Mesenchymal stem cell (in vitro differentiated cells and primary cell): ENCODE measurements at places on chromosomes 1 and 21.
A peak's percentile ranks its signal among the peaks of the same experiment; 100 is the strongest.

DNA sequence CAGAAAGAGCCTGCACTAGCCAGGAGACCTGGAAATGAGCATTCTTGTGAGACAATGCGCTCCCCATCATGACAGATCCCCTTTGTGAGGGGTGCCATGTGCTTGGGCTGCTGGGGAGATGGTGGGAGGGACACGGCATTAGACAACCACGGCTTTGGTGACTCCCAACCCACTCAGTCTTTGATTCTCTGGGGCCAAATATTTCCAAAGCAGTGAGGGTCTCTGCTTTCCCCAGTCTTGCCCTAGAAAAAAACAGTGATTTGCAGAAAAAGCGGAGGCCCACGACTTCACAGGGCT is 10.2 kb downstream of the SLC45A3 start:
- no peak for DNase-seq

DNA sequence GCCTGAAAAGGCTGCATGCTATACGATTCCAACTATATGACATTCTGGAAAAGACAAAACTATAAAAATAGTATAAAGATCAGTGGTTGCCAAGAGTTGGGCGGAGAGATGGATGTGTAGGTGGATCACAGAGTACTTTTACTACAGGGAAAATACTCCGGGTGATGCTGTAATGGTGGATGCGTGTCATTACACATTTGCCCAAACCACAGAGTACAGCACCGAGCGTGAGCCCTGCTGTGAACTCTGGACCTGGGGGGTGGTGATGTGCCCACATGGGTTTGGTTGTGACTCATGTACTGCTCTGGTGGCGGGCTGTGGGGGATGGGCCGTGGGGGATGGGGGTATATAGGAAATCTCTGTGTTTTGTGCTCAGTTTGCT is 162.7 kb upstream of the COL6A1 start:
- peak; percentile 93 for DNase-seq

DNA sequence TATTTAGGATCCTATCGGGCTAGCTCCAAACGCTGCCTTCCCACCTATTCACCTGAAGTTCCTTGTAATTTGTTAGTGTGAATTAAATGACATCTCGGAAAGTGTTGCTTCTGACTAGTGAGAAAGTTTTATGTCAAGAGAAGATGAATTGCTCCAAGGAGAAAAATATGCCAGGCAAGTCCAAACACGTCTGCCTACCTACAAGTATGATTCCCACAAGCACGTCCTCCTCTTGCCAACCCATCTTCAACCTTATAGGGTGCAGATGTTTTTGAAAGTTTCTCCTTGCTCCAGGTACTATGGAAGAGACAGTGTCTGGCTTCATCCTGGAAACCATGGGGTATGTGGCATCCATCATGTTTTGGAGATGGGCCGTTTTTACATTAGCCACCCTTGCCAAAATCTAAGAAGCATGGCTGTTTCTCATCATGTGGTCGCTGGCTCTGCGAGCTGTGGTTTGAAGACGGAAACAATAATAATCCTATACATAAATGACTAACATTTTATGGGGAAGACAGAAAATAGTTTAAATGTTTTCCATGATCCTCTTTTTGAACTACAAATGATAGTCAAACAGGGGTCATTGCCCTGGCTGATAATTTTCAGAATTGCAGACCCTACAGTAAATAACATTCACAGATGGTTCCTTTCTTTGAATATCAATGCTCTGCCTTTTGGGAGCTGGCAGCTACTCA is 505.8 kb downstream of the SMYD3 start:
- DNase-seq = peak; percentile 59

- DNase-seq = peak; percentile 10
These were observed 14.5 kb downstream of the NPHP4 start for GRCh38 chr1:5977494-5978444.

- DNase-seq = peak; percentile 68
These were observed 22.2 kb downstream of the SLC2A1 start for GRCh38 chr1:42936309-42937078.

DNA sequence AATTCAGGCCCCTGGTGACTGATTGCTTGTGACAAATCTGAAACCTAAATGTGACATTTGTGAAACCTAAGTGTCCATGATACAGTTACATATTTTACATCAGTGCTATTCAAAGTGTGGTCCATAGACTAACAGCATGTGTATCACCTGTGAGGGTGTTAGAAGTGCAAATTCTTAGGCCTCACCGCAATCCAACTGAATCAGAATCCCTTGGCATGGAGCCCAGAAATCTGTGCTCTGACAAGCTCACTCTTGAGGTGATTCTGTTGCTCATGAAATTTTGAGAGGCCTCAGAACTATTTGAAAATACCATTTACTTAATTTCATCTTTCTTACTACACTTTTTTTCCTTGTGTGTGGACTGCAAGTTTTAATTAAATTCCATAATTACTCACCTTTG is 587.9 kb downstream of the ADGRL2 start:
- DNase-seq = no peak

GRCh38 chr1:160124705-160125478 is 9.3 kb downstream of the ATP1A2 start:
- DNase-seq = peak; percentile 85

DNA sequence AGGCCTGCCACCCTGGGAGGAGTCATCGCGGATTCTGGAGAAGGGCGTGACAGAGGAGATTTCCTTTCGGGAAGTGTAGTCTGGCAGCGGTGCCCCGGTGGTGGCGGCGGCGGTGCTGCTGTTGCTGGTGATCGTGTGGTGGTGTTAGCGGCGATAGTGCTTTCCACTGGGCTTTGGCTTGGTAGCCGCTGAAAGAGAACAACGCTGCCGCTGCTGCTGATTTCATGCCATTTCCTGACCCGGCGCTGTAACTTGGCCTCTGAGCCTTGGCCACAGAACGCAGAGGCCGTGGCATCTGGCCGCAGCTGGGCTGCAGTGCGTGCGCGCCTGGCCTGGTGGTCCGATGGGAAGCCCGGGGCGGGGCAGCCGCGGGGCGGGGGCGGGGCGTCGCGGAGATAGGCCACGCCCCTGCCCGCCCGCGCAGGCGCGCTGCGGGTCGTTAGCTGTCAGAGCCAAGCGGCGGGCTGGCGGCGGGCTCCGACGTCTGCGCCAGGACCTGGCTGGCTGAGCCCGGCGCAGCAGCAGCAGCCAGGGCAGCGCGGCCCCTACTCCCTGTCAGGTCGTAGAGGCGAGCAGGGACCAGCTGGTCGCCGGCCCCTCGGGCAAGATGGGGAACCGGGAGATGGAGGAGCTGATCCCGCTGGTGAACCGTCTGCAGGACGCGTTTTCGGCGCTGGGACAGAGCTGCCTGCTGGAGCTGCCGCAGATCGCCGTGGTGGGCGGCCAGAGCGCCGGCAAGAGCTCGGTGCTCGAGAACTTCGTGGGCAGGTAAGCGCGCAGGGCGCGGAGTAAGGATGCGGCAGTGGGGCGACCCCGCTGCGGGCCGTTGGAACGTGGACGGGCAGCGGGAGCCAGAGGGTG is at the start of gene DNM3:
Gene DNM3 (plus strand): TSS at position 449 of the 861 bp plus-strand sequence. CDS start 159 bp downstream, at position 608.
- peak; percentile 90 for DNase-seq

- DNase-seq = peak; percentile 39
These were observed 40.6 kb upstream of the DUSP10 start for GRCh38 chr1:221782477-221782876.

DNA sequence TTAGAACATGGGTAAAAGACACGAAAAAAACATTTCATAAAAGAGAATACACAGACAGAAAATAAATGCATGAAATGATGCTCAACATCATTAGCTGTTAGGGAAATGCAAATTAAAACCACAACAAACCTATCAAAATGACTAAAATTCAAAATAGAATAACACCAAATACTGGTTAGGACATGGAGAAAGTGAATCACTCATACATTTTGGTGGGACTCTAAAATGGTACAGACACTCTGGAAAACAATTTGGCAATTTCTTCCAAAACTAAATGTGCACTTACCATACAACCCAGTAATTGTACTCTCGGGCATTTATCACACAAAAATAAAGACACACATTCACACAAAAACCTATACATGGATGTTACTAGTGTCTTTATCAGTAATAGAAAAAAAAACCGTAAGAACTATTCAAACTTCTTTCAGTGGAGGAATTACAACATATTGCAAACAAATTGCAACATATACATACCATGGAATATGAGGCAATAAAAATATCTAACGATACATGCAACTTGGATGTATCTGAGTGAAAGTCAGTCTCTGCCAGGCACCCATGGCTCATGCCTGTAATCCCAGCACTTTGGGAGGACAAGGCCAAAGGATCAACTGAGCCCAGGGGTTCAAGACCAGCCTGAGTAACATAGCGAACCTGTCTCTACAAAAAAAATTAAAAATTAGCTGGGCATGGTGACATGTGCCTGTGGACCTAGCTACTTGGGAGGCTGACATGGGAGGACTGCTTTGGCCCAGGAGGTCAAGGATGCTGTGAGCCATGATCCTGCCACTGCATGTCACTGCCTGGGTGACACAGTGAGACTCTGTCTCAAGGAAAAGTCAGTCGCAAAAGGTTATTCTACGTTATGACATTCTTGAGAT is 19.6 kb downstream of the HSF2BP start:
- DNase-seq = peak; percentile 88

DNA sequence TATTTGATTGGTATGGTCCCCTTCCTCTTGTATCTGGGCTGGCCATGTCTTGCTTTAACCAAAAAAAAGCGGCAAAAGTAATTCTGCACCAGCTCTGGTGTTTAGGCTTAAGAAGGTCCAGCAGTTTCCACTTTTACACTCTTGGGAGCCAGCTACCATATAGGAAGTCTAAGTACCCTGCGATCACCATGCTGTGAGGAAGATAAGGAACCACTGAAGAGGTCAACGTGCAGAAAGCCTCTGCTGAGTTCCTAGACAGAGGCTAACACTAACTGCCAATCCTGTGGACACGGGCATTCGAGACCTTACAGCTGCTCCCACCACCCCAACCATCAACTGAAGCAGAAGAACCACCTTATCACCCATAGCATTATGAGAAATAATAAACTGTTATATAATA is 331.4 kb downstream of the VAV3 start:
- DNase-seq = no peak

GRCh38 chr21:38817371-38818324 is 11.9 kb downstream of the ETS2 start:
- peak; percentile 89 for DNase-seq

DNA sequence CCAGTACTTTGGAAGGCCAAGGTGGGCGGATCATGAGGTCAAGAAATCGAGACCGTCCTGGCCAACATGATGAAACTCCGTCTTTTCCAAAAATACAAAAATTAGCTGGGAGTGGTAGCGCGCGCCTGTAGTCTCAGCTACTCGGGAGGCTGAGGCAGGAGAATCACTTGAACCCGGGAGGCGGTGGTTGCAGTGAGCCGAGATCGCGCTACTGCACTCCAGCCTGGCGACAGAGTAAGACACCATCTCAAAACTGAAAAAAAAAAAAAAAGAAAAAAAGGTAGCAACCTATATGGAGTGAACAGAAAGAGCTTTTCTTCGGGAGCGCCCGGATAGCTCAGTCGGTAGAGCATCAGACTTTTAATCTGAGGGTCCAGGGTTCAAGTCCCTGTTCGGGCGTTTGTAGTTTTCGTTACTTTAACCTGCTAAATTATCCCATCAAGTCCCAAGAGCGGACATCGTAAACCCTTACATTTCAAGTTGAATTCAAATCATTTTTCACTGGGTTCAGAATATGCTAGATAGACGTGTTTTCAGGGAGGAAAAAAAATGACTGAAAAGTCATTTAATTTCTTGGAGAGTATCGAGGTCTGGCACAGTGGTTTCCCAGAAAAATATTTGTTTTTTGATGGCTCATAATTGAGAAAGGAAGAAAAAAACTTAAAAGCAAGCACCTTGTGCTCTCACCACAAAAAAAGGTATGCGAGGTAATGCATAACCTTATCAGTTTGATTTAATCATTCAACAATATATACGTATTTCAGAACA is 9.8 kb upstream of the MDM4 start:
- DNase-seq = peak; percentile 96

DNA sequence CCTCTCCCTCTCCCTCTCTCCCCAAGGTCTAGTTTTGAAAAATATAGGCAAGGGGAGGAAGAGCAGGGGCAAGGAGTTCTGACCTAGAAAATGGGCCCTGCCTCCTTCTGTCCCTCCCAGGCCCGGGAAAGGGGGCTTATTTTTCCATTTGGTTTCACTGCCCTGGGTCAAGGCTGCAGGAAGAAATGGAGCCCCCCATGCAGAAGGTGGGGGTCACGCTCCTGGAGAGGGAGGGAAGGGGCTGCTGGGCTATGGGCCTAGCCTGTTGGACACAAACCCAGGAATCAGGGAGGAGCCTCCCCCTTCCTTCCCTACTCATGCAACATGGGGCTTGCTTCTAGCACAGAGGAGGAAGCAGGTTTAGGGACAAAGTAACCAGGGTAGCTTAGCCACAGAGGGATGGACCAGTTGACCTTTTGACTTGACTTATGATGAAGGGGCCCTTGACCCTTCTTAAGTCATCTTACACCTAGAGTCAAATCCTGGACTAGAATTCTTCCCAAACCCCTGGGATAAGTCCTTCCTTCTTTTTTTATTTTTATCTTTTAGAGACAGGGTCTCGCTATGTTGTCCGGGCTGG is 70.4 kb upstream of the SSBP3 start:
- DNase-seq = no peak

DNA sequence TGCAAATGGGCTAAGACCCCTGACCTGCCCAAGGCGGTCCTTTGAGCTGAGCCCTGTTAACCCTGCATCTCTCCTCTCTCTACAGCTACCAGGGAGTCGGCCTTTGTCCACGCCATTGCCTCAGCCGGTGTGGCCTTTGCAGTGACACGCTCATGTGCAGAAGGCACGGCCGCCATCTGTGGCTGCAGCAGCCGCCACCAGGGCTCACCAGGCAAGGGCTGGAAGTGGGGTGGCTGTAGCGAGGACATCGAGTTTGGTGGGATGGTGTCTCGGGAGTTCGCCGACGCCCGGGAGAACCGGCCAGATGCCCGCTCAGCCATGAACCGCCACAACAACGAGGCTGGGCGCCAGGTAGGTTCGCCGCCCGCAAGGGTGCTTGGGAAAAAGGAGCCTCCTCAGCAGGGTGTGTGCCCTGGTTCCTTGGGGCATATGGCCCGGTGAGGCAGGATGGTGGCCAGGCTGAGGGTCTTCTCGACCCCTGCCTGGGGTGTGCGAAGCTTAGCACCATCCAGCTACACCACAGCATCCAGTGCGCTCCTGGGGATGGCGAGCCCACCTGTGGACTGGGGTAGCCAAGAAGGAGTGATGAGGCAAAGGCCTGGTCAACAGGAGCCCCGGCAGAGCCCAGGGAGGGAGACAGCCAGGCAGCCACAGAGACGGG is 31.8 kb upstream of the ARF1 start:
- DNase-seq = no peak

DNA sequence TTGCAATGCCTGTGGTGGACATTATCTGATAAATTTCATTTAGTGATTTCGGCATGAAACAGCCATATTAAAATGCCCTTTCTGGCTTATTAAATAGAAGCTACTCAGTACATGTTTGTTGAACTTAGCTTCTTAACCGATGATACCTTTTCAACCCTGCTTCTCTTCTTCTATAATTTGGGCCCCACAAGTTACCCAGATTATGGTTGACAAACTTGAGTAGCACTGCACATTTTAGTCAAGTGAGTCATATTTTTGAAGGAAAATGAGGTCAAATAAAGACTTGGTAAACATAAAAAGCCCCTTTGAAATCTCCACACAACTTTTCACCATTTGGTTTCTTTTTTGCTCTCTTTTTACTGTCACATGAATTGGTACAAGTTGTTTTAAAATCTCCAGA is 33.8 kb downstream of the GIPC2 start:
- peak; percentile 31 for DNase-seq

GRCh38 chr1:47991187-47991586 is 6.0 kb downstream of the TRABD2B start:
- no peak for DNase-seq

- DNase-seq = no peak
These were observed 11.2 kb downstream of the TRAF3IP3 start for GRCh38 chr1:209767096-209767495.

- DNase-seq = no peak
These were observed 244.1 kb upstream of the IRF2BP2 start for GRCh38 chr1:234853906-234854644.

GRCh38 chr1:165456114-165456513 is 11.2 kb upstream of the RXRG start:
- no peak for DNase-seq
